ENCODE measurements at places on chromosomes 7 and 10.

- no peak for DNase-seq
These were observed 108.3 kb downstream of the EGFR start for GRCh38 chr7:55127135-55127551.

DNA sequence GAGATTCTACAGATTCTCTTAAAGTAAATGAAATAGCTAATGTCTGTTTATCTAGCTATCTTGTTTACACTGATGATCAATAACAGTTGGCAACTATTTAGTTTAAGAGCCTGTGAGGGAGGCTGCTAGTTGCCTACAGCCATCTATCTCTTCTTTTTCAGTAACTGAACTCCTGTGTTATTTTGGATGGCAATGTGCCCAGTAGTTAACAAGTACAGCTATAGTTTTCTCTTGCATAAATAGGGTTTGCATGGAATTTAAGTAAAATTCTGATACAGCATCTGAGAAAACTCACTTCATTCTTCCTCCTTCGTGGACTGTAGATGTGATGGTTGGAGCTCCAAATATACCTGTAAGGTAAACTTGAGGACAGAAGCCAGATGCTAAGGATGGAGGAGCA, 219.5 kb upstream of the POT1 start:
- DNase-seq = no peak

DNA sequence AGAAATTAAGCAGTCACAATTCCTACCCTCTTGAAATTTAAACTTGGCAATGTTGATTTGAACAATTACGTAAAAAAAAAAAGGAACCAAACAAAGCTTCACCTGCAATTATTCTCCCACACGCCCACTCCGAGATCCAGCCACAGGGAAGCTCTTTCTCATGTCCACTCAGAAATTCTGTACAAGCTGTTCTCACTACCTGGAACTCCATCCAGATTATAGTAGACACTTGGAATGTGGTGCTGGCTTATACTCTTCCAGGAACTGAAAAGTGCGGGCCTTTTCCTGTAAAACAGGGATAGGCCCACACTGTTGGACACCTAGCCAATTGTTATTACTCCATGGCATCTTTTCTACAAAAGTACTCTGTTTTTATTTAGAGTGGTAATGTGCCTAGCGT, 20.3 kb upstream of the TOMM7 start:
- no peak for DNase-seq

GRCh38 chr7:45216181-45216580, 58.6 kb downstream of the RAMP3 start:
- DNase-seq = no peak

GRCh38 chr10:69495666-69496065, 44.4 kb downstream of the TSPAN15 start:
- DNase-seq = no peak

DNA sequence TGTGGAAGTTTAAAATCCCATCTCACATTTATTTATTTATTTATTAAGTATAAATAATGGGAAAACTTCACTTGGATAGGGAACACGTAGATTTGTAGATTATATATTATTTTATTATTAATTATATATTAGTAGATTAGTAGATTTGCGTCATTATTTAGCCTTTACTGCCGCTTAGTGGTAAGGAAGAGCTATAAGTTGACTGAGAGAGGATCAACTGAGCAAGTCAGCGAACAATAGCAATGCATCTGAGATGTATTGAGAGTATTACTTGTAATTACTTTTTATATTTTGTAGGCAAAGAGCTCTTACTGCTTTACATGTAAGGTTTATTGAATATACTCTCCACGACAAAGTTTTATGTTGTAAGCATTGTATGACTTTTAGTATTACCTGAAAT, 244.5 kb upstream of the ANKRD30A start:
- no peak for DNase-seq

- DNase-seq = no peak
These were observed 77.0 kb downstream of the TSPAN12 start for GRCh38 chr7:120780938-120781337.

- DNase-seq = no peak
These were observed 104.8 kb downstream of the PPP1R3C start for GRCh38 chr10:91528080-91528479.

GRCh38 chr10:44233561-44234482, 151.1 kb downstream of the CXCL12 start:
- no peak for DNase-seq

GRCh38 chr10:119416855-119417254, 125.7 kb downstream of the RGS10 start:
- peak; percentile 78 for DNase-seq

GRCh38 chr10:100528123-100528886, 1.4 kb downstream of the NDUFB8 start:
- no peak for DNase-seq

- no peak for DNase-seq
These were observed 12.0 kb downstream of the SGCE start for GRCh38 chr7:94643771-94644545.

- peak; percentile 23 for DNase-seq
These were observed 16.5 kb upstream of the PLAU start for GRCh38 chr10:73894245-73894971.

DNA sequence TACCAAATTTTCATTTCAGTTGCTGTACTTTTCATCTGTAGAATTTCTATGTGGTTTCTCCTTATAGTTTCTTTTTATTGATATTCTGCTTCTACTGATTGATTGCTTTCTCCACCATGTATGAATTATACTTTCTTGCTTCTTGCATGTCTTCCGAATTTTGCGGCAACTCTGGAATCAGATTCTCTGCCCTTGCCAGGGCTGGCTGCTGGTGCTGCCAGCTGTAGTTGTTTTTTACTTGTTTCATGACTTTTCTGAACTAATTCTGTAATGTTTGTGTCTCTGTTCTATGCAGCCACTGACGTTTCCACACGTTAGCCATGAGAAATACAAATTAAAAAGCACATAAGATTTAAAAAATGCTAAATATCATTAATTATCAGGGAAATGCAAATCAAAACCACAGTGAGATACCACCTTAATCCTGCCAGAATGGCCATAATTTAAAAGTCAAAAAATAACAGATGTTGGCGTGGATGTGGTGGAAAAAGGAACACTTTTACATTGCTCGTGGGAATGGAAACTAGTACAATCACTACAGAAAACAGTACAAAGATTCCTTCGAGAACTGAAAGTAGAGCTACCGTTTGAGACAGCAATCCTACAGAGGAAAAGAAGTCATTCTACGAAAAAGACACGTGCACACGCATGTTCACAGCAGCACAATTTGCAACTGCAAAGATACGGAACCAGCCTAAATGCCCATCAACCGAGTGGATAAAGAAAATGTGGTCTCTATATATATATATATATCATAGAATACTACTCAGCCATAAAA, 51.5 kb downstream of the MAD1L1 start:
- DNase-seq = no peak

- DNase-seq = peak; percentile 13
These were observed 169.0 kb downstream of the MAD1L1 start for GRCh38 chr7:2063563-2064260.

- DNase-seq = no peak
These were observed 72.8 kb downstream of the SHOC2 start for GRCh38 chr10:110992006-110992800.

DNA sequence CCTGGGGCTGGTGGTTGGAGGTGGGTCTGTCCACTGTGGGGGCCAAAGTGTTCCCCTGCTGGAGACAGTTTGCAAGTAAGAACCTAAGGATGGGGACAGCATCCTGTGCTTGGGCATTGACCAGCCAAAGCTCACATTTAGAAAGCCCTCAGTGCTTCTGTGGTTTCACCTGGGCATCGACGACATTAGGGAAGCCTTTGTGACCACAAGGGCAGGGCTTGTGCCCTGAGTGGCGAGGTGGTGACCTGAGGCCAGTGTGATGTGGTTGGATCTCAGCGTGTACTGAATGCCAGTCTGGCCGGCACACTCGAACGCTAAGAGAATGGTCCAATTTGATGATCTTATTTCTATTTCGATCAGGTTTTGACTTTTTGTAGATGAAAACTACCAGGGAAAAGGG, 32.1 kb upstream of the SH2B2 start:
- no peak for DNase-seq

GRCh38 chr10:132370426-132371340, 26.3 kb upstream of the PWWP2B start:
- no peak for DNase-seq

GRCh38 chr7:130988443-130988842, 254.4 kb upstream of the KLF14 start:
- DNase-seq = peak; percentile 54

- DNase-seq = no peak
These were observed 1197.8 kb upstream of the SORCS1 start for GRCh38 chr10:108362296-108362695.

- no peak for DNase-seq
These were observed 169.5 kb downstream of the FANK1 start for GRCh38 chr10:126065751-126066377.

DNA sequence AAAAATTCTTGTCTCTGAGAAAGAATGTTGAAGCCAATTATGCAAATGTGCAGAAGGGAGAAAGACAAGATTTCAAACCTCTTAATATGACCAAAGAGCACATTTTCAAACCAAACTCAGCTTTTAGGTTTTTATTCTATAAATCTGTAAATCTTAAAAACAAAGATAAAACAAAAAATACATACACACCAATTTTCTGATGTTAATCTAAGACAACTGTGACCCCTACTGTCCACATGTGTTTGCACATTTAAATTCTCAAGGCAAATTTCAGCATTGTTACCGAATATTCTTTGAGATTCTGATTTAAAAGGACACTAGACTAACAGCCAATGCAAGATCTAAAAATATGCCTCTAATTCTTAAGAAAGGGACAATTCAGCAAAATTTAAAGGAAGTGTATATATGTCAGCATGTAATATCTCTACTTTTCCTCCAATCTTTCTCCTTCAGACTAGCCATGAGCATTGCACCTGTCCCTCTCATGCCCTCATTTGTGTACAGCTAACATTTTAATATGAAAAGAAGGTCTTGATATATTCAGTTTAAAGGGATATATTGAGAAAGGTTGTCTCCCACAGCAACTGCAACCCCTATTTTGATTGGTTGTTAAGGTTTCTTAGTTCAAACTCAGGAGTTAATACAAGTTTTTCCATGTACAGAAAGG, 417.9 kb downstream of the IPMK start:
- no peak for DNase-seq

GRCh38 chr10:88254091-88254490, 329.0 kb downstream of the RNLS start:
- DNase-seq = no peak

DNA sequence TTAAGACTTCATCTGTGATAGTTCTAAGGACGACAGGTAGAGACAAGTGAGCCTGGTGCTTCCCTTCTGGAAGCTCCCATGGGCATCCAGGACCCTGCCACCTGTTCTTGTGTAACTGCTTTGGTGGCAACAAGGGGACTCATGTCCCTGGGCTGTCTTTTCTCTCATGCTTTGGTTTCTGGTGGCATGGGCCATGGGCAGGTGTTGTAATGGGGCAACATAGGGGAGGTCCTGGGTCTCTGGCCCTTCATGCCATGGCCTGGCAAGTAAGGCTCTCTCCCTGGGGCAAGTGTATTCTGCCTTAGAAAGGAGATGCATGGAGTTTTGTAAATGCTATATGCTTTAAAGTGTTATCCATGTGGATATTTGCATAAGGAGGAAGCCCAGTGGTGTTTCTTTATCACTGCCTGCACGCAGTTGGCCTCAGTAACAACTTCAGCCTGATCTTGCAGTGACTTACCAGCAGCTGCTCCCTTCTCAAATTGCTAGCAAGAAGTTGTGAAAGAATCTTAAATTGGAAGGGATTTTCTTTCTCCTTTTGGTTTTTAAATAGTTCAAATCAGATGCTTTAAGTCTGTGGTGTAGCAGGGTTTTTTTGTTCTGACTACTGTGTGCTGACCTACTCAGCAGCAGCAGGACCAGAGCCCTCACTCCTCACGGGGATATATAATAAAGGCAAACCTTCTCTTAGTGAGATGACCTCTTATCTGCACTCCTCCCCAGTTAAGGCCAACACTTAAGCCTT, 39.9 kb downstream of the OGDH start:
- DNase-seq = no peak

DNA sequence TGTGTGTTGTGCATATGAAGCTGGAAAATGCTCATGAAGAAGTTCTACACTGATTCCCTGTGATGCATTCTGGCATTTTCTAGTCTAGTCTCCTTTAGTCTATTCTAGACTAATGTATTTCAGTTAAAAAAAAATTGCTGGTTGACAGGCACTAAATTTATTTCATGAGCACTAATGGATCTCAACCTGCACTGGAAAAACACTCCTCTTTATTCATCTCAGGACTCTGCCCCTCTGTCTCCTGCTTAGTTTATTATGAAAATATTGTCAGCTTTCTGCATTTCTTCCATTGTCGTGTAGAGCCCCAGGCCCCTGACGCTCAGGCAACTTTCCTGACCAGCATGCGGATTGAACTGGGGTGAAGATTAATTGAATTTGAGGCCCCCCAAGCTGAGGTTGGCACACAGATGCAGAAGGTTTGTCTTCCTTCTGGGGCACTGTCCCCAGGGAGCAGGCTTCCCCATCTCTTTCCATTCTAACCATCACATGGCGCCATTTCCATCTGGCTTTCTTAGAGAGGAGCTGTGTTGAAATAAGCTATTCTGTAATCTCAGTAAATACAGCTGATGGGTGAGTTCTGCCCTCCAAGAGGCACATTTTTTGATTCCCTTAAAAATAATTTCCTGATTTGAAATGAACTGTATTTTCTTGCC, 128.7 kb downstream of the INSYN2A start:
- no peak for DNase-seq

GRCh38 chr10:59892697-59893096, 13.7 kb downstream of the CCDC6 start:
- no peak for DNase-seq

- no peak for DNase-seq
These were observed 138.4 kb downstream of the SDK1 start for GRCh38 chr7:3439333-3440030.

DNA sequence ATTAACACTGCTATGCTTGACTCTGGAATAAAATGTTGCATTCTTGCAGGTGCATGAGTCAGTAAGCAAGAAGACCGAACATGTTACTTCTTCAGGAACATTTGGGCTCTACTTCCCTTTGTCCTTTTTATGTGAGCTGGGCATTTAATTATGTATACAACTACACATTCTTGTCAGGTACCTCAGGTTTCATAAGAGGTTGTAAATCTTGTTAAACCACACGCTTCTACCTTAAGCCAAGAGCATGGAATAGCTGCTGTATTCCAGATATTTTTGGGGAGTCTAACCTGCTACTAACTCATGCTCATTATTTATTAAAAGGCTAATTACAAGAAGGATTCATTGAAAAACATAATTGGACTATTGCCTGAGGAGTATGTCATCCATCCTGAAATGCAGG, 414.2 kb upstream of the KLF6 start:
- no peak for DNase-seq

GRCh38 chr10:119265691-119266090, 58.3 kb downstream of the GRK5 start:
- no peak for DNase-seq

Measured in CD4-positive, alpha-beta T cell treated with Interleukin-6 for 4 hours (primary cell).